ENCODE measurements at places on chromosomes 7 and 10. TPM values are rescaled to one million over a fixed set of nuclear protein-coding genes. Genes with fewer than 3 reads are reported as not detected.
A peak's percentile ranks its signal among the peaks of the same experiment; 100 is the strongest.

Gene RBP3
- not detected for total RNA-seq

Gene DGKI
- 17.7 TPM for total RNA-seq

DNA sequence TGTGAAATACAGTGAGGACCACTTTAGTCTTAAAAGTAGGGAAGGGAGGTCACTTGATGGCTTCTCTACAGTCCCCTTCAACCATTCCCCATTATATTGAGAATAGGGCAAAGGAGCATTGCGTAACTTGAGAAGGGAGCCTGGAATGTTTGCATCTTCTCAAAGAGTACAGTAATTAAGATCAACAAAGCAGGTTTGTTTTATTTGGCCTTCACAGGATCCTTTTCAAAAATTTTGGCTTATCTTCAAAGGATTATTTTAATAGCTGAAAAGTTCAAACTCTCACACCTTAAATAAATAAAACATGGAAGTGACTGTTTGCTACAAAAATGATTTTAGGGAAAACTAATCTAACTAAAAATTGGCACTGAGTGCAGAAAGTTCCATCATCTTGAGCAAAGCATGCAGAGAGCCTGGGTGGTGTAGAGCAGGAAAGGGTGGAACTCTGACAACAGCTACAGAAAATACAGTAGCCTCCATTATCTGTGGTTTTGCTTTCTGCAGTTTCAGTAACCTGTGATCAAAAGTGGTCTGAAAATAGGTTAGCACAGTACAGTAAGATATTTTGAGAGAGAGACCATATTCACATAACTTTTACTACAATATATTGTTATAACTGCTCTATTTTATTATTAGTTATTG is 214.0 kb downstream of the MDFIC start:
- H3K36me3 ChIP-seq: no peaks in the 10 kb centered on the region
- no peak overlapping the region for H3K4me3 ChIP-seq
- no peak overlapping the region for H3K27ac ChIP-seq
- peaks cover 5% of the 10 kb centered on the region for H3K4me1 ChIP-seq
- no peaks in the 10 kb centered on the region for H3K27me3 ChIP-seq
- no peak for DNase-seq

GRCh38 chr10:110279407-110279986 is 25.2 kb downstream of the SMNDC1 start:
- H3K4me1 ChIP-seq: no peaks in the 10 kb centered on the region
- H3K27ac ChIP-seq: no peak overlapping the region
- H3K27me3 ChIP-seq: no peaks in the 10 kb centered on the region
- peak; percentile 28 for DNase-seq

DNA sequence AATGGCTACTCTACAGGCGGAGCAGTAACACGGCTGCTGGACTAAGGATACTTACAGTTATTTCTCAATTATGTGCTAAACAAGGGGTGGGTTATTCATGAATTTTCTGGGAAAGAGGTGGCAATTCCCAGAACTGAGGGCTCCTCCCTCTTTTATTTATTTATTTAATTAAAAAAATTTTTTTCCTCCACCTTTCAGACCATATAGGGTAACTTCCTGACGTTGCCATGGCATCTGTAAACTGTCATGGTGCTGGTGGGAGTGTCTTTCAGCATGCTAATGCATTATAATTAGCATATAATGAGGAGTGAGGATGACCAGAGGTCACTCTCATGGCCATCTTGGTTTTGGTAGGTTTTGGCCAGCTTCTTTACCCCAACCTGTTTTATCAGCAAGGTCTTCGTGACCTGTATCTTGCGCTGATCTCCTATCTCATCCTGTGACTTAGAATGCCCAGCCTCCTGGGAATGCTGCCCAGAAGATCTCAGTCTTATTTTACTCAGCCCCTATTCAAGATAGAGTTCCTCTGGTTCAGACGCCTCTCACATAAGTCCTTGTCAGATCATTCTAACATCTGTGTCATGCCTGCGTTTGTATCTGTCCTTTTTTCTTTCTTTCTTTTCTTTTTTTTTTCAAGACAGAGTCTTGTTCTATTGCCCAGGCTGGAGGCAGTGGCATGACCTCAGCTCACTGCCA is 15.9 kb upstream of the STOX1 start:
- DNase-seq: no peak
- no peaks in the 10 kb centered on the region for H3K4me1 ChIP-seq
- no peak overlapping the region for H3K4me3 ChIP-seq
- no peaks in the 10 kb centered on the region for H3K27me3 ChIP-seq
